ENCODE measurements at places on chromosomes 2 and 18.

- no peak for DNase-seq
Observed at GRCh38 chr2:132515010-132515409, 98.4 kb downstream of the GPR39 start.

DNA sequence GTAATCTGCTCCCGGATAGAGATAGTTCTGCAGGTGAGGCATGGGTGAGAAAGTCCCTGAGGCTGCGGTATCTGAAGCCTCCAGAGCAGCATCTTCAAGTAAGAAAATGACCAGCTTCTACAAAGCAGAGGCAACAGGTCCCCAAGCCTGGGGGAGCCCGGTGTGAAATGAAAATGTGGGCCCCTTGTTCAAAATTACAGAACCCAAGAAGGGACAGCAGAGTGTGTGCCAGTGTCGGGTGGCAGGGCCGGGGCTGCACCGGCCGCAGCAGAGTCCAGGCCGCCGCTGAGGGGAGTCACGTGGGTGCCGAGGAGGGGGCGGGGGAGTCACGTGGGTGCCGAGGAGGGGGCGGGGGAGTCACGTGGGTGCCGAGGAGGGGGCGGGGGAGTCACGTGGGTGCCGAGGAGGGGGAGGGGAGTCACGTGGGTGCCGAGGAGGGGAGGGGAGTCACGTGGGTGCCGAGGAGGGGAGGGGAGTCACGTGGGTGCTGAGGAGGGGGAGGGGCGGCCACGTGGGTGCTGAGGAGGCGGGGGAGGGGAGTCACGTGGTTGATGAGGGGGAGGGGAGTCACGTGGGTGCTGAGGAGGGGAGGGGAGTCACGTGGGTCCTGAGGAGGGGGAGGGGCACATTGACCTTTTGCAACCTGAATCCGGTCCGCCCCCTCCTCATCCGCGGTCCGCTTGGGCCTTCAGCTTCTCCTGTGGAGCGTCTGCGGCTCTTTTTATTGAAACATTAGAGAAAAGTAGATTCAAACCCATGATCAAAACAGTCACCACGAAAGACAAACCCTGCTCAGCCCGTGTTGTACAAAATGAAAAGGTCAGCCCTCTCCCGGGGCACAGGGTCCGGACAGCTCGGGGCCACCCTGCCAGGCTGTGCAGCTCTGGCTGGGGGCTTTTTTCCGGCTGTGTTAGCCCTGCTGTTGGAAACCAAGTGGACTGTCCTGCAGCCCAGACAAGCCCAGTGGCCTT lies 10.4 kb downstream of the COLEC11 start:
- peak; percentile 48 for DNase-seq

GRCh38 chr18:13138420-13139139 lies 80.0 kb upstream of the LDLRAD4 start:
- DNase-seq, result no peak

DNA sequence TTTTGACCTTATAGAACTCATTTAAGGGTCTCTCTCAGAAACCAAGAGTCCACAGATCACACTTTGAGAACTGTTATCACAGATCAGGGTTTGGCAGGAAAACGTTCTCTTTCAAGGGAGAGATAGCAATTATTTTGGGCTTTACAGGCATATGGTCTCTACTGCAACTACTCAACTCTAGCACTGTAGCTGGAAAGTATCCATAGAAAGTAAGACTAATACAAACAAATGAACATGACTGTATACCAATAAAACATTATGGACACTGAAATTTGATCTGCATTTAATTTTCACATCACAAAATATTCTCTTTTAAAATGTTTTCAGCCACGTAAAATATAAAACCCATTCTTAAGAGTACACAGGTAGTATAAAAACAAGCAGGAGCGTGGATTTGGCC lies 100.5 kb downstream of the TRIP12 start:
- DNase-seq, result no peak

GRCh38 chr18:6561420-6561861 lies 146.7 kb upstream of the L3MBTL4 start:
- DNase-seq, result no peak

GRCh38 chr2:86617153-86617552 lies 6.5 kb downstream of the RNF103 start:
- DNase-seq, result no peak

- DNase-seq, result no peak
Observed at GRCh38 chr2:233486357-233486756, 80.2 kb downstream of the USP40 start.

- no peak for DNase-seq
Observed at GRCh38 chr2:47034973-47035609, 119.5 kb upstream of the MCFD2 start.

DNA sequence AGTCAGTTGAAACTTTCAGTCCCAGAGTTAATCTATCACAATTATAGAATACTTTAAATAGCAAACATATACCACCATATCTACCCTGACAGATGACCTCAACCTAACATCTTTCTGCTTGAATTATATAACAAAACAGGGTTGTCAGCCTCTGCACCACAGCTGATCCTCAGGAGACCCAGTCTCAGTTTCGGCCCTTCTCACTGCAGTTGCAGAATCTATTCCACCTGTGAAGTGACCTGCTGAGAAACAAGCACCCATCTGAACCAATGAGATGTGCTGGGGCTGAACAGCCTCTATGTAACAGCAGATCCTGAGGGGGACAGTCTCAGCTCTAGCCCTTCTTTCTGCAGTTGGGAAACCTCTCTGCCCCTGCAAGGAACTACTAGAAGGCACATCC lies 567.6 kb downstream of the KCNJ3 start:
- DNase-seq, result no peak

GRCh38 chr2:197090742-197091367 lies 164.3 kb upstream of the PGAP1 start:
- no peak for DNase-seq

- no peak for DNase-seq
Observed at GRCh38 chr2:236824836-236825235, 255.2 kb downstream of the ACKR3 start.

DNA sequence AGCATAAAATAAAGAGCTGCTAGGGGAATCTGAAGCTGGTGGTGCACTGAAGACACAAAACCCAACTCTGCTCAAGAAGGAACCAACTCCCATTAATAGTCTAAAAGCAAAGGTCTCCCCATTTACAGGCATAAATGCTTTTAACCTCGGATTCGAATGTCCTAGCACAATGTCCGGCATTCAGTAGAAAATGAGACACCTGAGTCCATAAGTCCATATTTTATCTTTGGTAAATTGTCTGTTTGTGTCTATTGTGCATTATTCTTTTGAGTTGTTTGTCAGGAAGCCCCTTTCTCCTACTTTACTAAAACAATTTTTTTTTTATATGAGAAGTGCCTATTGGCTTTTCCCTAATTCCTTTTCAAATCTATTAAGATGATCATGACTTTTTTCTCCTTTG lies 179.5 kb upstream of the SMAD7 start:
- DNase-seq, result no peak

DNA sequence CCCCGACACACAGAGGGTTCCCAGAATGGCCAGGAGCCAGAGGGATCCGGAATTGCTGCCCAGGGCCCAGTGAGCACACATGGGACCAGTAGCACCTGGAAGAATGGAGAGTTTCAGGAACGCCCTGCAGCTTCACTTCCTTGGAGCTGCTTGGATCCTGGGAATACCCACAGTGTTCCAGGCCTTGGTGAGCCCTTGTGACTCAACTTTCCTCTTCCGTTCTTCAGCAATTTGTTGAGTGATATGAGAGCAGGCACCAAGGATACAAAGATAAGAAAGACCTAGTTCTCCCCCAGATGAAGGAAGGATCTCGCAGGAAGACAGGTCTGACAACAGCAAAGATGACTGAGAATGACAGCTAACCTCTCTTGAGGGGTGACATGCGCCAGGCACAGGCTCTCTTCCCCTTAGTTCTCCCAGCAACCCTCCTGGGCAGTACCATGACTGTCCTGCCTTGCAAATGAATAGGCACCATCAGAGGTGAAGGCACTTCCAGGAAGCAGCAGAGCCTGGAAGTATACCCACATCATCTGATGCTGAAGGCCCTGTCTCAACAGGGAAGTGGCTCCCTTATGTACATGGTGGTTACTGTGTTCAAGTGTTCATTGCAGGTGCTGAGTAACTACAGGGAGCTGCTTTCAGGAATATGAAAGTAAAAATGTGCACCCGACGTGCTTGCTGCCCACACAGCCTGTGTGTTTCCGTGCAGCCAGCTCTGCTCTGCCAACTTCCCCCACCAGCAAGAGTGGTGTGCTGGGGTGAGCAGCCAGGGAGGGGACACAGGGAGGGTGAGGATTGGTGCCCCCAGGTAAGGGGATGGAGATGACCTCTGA lies 116.2 kb downstream of the STPG4 start:
- no peak for DNase-seq

DNA sequence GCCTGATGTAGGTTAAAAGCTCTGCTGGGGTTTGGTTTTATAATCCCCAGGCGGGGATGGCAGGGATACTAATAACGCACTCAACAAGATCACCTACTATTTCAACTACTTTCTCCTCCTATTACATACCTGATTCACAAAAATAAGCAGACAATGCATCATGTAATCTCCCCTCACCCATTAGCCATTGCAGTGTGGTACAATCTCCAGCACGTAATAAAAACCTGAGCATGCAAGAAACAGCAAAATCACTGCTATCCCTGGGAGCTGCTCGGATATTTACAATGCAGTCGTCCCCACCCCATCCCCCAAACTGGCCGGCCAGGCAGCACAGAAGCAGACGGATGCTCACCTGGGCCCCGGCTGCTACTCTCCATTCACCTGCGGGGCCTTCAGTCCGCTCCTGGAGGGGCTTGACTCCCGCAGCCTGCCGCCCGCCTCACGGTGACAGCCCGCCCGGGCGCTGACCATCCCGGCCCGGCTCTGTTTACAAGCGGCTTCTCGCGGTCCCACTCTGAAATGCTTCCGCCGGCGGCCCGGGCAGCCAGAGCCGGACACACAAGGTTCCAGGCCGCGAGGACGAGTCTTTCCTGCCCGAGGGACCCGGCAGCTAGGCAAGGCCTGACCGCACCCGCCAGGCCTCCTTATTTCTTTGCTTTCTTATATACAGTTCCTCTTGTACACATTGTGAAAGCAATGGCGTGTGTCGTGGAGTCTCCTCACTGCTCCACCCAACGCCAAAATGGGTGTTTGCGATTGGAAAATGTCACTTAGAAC lies at the start of gene PLEKHM3:
PLEKHM3 (minus strand) TSS at position 491 of the 777 bp plus-strand sequence. CDS start 23,888 bp downstream, outside the sequence.
- DNase-seq, result peak; percentile 84

DNA sequence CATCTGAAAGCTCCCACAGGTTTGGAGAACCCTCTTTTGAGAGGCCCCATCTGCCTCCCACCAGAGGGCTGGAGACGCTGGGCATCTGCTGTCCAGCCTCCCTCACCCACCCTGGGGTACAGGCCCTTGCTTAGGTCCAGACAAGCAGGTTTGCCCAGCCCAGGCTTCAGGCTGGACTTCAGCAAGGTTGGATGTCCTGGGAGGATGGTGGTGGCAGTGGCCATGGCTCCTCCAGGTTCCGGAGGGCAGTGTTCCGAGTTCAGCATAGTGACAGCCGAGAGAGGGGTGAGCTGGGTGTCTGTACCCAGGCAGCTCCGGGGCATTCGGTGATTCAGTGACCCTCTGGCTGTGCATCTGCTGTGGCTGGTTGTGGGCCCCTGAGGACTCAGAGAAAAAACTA lies 58.2 kb upstream of the HDAC4 start:
- DNase-seq, result no peak

DNA sequence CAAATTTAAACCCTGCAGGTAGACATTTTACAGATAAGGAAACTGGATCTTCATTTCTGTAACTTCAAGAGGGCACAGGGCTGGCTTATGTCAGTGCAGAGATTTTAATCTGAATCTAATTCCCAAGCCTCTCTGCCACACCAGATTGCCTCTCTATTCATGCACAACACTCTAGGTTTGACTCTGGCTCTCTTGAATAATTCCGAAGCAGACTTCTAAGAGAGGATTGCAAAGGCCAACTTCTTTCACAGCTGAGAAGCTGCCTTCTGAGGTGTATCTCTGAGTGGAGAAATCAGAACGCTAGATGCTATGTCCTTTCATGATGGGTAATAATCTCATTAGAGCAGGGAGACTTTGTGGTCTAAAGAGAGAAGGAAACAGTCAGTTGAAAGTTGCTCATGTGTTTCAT lies 20.1 kb upstream of the MGAT5 start:
- no peak for DNase-seq
